ENCODE measurements at places on chromosomes 11 and 22.

GRCh38 chr11:116955949-116956348 lies 118.5 kb upstream of the APOA1 start:
- DNase-seq: no peak

GRCh38 chr11:34358258-34358727 lies 483 bp upstream of the ABTB2 start:
- peak; percentile 45 for DNase-seq

DNA sequence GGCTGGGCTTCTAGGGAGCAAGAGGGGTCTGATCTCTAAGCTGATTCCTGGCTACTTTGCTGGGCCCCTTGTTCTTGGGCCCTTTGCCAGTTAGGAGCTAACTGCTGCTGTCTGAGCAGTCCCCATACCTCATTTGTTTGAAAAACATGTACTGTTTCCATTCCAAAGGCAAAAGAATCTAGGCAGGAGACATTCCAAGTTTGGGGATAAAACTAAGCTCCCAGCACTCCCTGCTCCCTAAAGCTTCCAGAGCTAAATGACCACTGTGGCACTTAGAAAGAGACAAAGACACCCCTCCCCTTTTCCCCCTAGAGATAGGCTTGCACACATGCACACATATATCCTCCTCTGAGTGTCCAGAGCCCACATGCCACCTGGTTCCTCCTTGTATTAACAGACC lies 22.7 kb upstream of the RRM1 start:
- no peak for DNase-seq

- no peak for DNase-seq
Observed at GRCh38 chr22:31610611-31611010, 51.4 kb downstream of the PISD start.

DNA sequence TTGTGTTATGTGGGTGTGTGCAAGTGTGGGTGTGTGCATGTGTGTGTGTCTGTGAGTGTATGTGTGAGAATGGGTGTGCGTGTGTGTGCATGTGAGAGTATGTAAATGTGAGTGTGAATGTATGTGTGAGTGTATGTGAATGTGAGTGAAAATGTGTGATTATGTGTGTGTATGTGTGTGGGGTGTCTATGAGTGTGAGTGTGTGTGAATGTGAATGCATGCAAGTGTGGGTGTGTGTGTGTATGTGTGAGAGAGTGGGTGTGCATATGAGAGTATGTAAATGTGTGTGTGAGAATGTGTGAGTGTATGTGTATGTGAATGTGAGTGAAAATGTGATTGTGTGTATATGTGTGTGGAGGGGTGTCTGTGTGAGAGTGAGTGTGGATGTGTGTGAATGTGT lies 1292.7 kb downstream of the TBC1D22A start:
- DNase-seq: no peak

DNA sequence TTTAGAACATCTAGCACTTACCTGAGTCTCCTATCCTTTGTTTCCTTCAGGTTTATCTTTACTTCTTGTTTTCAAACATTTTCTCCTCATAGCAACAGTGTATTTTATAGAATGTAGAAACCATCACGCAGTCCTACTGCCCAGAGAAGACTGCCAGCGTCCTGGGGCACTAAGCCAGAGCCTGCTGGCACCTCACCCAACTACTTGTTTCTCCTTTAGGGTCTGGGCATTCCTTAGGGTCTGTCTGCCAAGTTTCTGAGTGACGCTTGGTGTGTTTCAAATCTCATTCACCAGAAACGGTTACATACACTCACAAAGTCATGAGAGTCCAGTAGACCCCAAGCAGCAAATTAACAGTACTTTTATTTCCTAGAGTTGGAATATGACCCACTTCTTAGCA lies 49.6 kb upstream of the SLC25A1 start:
- no peak for DNase-seq

- DNase-seq: no peak
Observed at GRCh38 chr22:23899042-23899745, 5.0 kb downstream of the MIF start.

DNA sequence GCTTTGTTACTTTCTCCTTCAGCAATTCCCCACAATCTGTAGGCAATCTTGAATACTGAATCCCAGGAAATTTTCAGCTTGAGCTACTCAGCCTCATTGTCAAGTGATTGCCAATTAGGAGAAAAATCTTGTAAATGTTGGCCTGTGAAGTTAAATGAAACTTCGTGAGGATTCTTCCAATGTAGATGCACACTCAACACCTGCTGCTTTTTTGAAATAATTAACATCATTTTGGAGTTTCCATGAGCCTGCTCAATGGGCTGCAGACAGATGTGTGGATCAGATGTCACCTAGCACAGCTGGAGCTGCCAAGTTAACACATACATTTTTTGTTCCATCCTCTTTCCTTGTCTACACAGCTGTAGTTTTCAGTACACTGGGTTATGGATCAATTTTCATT lies 645.6 kb upstream of the LUZP2 start:
- DNase-seq: no peak

GRCh38 chr22:46312056-46312455 lies 15.4 kb downstream of the GTSE1 start:
- DNase-seq: no peak

DNA sequence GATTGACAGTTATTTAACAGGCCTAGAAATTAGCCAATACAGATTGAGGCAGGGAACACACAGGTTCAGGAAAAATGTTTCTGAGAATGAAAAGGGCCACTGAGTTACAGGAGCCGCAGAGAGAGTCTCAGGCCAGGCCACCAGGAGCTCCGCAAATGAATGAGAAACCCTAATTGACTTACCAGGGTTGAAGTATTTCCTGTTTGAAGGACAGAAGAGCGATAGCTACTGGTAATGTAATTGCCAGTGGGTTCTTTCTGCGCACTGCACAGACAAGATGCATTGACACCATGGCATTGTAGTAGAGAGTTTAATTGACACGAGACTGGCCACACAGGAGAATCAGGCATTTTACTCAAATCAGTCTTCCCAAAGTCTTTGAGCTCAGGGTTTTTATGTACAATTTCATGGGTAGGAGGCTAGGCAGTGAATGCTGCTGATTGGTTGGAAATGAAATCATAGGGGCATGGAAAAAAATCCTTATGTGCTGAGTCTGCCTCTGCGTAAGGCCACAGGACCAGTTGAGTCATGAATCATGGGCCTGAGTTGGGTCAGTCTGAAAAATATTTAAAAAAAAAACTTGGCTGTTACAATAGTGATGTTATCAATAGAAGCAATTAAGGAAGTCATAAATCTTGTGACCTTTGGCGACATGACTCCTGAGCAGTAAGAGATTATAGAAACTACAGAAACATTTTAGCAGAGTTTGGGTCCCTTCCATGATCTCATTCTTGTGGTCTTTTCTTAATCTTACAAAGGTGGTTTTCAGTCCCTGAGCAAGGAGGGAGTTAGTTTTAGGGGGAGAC lies 203.8 kb downstream of the CASP12 start:
- DNase-seq: peak; percentile 85

DNA sequence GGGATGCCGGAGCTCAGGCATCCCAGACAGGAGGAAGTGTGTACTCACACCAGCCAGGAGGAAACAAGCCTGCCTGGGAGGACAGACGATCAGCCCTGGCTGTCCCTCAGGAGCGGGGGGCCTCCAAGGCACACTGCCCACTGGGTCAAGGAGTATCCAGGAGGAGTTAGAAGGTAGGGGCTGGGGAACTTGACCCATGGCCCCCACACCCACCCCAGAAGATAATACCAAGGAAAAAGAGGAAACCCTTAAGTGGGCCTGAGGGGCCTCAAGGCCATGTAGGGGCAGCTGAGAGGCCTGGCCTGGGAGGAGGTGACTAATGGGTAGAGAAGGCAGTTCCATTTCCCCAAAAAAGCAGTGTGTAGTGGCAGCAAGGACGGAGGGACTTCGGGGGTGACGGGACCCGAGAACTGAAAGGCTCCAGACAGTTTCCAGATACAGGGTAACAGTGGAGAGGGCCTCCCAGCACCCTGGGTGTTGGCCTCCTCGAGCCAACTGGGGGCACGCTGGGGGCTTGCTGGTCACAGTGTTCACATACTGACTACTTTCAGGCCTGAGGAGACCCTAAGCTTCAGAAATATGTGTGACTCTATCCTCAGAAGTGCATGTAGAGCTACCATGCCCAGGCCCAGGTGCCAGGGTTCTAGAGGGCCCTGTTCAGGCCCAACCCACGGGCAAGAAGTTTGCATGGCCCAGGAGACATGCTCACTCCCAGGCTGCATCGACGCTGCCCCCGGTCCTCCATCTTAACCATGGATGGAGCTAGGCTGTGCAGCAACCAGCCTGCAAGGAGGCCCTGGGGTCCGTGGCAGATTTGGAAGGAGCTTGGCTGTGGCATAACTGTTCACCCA lies 75.7 kb upstream of the PITPNB start:
- no peak for DNase-seq

- DNase-seq: peak; percentile 32
Observed at GRCh38 chr22:44360668-44361381, 48.1 kb upstream of the SHISAL1 start.

- DNase-seq: peak; percentile 22
Observed at GRCh38 chr11:46118702-46119351, 2.4 kb downstream of the PHF21A start.

DNA sequence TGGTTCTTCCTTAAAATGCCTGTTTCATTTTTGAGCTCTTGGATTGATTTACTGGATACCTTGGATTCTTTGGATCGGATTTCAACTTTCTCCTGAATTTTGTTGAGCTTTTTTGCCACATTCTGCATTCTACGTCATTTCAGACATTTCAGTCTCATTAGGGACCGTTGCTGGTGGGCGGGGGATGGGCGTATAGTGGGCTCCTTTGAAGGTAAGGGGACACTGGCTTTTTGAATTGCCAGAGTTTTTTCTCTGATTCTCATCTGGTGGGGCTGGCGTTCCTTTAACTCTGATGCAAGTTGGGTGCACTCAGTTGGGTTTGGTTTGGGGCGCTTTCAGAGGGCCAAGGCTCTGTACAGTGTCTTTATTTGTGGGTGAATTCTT lies 216.5 kb downstream of the DYNC2H1 start:
- no peak for DNase-seq

- no peak for DNase-seq
Observed at GRCh38 chr11:27361649-27362431, 1.2 kb downstream of the CCDC34 start.

GRCh38 chr11:18615628-18616392 lies 16.2 kb downstream of the MISFA start:
- DNase-seq: peak; percentile 42

- DNase-seq: peak; percentile 54
Observed at GRCh38 chr11:67345920-67346819, 7.2 kb downstream of the POLD4 start.

DNA sequence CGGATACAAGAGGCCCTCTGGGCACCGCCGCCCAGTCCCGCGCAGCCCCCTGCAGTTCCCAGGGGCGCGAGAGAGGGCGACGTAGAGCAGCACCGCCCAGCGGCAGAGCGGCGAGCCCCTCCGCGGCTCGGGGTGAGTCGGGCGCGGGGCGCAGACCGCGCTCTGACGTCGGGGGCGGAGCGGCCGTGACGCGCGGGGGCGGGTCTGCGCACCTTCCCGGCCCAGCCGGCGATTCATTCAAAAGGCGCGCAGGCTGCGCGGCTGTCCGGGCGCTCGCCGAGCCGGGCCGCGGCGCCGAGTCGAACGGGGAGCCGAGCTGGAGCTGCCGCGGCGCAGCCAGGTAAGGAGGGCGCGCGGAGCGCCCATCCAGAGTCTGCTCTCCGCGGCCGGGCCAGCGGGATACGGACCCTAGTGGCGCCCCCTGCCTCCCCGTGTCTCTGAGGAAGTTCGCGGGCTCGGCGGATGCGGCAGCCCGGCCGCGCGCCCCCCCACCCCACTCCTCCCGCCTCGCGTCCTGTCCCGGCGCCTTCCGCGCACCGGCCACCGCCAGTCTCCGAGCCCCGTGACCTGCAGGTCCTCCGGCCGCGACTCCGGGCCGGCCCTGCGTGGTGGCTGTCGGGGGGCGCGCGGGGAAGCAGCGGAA lies at the start of gene RELT:
Gene RELT (plus strand): TSS at position 240 of the 643 bp plus-strand sequence. CDS start 12,738 bp downstream, outside the sequence.
- peak; percentile 91 for DNase-seq

All from HCEC 1CT (cell line).